Stimulated activated CD4-positive, alpha-beta T cell treated with anti-CD3 and anti-CD28 coated beads, Interleukin-1b, Interleukin-23, amount 100 ng/mL, for 1 hour (primary cell): ENCODE measurements at places on chromosomes 2 and 18.

- DNase-seq = no peak
Observed at GRCh38 chr18:5941890-5942289, 46.6 kb upstream of the TMEM200C start.

- no peak for DNase-seq
Observed at GRCh38 chr2:46119453-46119852, 177.8 kb upstream of the EPAS1 start.

DNA sequence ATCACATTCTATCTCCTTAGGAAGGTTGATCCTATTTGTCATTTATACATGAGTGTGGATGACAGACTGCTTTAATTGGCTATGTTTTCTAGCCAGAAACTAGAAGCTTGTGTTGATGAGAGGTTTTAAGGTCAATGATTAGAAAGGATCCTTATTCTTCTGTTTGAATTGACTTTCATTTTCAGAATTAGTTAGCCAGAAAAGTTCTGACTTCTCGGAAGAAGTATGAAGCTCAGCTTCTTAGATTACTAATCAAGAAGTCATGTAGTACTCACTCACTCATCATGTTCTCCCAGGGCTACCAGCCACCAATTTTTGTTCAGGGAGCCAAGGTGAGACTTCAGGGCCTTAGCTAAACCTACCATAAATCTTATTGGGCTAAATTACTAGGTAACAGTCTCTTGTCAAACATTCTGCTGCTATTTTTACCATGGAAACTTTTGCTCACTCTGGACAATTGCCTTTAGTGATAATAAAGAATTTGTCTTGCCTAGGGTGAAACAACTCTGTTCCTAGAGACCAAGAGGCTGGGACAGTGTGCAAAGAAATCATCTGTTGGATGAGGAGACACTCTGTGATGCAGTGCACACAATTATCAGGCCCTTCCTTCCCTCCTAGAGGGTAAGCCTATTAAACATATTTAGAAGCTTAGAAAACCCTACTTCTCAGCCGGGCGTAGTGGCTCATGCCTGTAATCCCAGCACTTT, 111.6 kb upstream of the DNMT3A start:
- no peak for DNase-seq

DNA sequence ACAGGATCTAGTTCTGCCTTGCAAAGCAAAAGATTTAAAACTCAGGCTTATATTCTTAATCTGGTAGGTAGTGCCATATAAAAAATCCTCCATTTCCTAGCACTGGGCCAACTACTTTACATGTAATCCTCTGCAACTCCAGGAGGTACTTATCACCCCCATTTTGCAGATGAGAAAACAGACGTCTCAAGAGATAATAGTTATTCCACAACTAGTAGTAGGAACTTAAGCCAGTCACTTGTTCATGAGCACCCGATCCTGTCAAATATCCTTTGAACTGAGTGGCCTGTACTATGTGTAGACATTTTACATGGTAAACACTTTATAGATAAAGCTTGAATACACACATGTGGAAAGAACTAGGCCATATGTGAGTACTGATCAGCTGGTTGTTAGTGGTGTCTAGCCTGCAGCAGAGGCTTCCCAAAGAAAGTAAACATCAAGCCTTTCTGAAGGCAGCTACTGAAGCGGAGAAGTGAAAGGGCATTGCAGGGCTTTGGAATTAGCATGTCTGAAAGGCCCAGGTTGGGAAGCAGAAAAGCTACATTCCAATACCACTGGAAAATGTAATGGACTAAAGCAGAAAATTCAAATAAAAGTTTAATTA, 48.0 kb downstream of the NAB1 start:
- DNase-seq = no peak

GRCh38 chr2:68050353-68050752, 12.5 kb downstream of the C1D start:
- DNase-seq = no peak

DNA sequence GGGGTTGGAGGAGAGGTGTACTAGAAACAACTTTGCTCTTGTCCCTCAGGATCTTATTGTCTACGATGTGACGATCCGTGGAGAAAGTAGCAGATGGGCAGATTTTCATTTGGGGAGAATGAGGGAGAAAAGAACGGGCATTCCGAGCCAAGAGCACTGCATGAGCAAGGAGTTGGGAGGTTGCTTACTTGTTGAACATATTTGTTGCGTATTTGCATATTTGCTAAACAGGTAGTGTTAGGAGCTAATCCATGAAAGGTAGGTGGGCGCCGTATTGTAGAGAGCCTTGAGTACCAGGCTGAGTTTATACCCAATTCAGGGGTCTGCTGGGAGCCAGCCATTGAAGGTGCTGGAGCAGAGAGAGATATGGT, 490 bp downstream of the BCS1L start:
- no peak for DNase-seq

DNA sequence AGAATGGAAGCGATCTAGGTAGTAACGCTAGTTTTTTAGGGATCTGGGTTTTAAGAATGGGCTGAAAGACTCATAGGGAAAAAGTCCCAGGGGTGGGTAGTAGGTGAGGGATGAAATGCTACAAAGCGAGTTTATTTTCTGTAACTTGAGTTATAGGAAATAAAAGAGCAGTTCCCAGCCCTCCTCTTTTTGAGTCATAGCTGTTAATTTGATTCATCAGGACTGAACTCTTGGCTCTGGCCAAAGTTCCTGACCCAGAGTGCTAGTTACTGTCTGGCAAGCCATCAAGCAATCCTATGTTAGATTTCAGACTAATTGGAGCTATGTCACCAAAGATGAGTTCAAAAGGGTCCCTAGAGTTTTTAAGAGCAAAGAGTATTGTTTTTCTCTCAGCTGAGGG, 17.4 kb upstream of the NOSTRIN start:
- DNase-seq = no peak

DNA sequence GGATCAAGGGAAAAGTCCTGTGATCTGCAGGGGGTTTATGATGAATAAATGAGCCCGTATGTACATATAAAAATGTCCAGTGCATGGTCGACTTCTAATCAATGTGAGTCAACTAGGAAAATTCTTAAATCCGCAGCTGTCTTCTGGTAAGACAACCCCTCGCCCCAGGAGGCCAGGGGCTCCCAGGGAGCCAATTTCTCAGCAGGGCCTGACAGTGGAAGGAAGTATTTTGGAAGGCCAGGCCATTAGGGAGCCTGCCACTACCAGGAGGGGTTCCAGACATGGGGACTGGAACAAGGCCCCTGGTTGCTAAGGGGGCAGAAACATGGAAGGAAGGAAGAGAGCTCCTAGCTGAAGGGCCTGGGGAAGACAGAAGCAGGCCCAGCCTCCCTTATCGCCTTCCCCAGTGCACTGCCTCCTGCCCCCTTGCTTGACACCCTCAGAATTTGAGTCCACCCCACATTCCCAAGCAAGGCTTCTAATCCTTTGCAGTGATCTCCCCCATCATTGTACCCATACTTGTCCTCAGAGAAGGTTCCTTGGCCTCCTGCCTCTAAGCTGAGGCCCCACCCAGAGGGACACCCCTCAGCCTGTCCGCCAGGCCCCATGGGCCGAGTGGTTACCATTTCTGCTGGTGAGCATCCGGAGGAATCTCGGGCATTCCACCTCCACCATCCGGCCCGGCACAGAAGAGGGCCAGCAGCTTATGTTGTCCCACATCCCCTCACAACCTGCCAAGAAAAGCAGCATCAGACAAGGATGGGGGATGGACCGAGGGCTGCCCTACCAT, 45.9 kb downstream of the SCTR start:
- no peak for DNase-seq

GRCh38 chr18:59897321-59897954, 2.4 kb upstream of the PMAIP1 start:
- no peak for DNase-seq

DNA sequence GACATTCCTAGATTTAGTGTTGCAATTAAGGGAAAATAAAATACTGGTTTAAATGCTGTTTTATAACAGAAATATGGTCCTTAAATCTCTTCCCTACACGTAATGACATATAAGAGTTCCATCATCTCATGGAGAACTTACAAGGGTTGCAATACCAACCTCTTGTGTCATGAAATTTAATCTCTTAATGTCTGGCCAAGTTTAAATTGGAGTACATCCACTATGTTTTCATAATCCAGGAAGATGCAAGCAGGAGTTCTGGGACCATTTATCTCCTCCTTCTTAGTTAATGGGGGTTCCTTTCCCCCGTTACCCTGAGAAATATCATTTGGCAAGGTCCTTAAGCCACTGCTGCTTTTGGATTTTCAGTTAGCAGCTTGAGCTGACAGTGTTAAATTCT, 126.0 kb upstream of the ACVR2A start:
- DNase-seq = no peak

- no peak for DNase-seq
Observed at GRCh38 chr2:134120406-134120732, 133.5 kb upstream of the MGAT5 start.

- DNase-seq = no peak
Observed at GRCh38 chr2:198452327-198452726, 647.9 kb downstream of the PLCL1 start.

DNA sequence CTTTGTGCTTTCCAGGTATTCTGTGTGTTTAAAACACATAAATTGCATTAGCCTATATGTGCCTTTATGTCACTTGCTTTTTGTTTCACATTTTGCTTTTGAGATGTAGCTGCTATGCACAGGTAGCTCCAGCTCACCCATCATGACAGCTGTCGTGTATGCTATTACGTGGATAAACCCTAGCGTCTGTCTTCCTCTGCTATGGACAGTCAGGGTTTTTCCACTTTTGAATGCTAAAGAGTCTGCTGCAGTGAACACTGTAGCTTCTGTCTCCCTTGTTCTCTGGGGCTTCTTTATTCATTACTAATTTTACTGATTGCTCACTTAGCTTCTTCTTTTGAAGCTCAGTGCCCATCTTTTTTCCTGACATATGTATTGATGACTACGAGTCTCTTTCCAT, 24.7 kb upstream of the MBP start:
- no peak for DNase-seq

GRCh38 chr2:218736531-218736930, 25.9 kb downstream of the TTLL4 start:
- DNase-seq = no peak

DNA sequence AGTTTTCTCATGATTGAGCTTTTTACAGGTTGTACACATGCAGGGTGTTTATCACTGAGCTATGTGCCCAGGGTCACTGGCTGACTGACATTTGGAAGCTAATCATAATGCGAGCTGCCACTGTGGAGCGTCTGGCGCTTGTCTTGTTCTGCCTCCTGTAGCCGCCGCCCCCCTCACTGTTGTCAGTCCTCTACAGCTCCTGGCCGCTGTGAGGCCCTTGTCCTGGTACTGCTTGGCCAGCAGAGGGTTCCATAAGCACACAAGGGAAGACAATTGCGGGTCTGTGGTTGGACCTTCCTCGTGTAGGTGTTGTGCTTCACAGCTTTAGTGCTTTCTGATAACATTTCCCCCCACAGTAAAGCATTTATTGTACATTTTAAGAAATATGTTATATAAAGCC, 105.6 kb upstream of the LDLRAD4 start:
- DNase-seq = no peak

DNA sequence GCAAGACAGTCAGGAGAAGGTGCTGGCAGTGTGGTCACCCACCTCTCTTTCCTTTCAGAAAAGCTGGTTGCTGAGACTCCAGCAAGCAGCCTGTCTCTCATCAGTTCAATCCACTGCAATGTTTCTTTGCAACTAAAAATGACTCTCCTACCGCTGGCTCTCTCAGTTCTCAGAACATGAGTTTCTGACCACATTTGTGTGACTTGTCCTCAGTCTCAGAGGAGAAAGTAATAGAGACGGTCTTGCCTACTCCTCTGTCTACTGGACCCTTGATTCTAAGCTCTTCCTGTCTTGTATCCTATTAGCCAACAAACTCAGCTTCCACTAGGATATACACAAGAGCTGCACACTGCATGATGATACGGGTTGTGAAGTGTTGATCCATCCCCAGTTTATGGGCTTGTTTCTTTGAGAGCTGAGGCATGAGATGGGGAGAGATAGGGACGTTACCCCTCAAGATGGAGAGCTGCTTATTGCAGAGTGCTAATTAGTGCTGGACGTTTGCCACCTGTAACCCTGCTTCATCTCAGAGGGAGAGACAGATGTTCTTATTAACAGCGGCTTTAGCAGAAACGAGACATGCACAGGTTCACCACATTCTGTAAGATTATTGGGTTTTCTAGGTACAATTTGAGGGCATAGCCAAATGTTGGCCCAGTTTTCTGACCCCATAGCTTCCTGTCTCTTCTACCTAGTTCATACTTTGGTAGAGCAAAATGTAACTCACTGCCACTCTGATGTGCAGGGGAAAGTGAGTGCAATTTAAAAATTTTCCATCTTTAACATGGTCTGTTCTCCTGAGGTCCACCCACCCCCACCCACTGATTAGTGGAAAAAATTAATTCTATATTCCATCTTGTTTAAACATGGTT, 32.4 kb upstream of the YWHAQ start:
- no peak for DNase-seq

- DNase-seq = no peak
Observed at GRCh38 chr2:239869272-239870155, 155.6 kb downstream of the NDUFA10 start.

DNA sequence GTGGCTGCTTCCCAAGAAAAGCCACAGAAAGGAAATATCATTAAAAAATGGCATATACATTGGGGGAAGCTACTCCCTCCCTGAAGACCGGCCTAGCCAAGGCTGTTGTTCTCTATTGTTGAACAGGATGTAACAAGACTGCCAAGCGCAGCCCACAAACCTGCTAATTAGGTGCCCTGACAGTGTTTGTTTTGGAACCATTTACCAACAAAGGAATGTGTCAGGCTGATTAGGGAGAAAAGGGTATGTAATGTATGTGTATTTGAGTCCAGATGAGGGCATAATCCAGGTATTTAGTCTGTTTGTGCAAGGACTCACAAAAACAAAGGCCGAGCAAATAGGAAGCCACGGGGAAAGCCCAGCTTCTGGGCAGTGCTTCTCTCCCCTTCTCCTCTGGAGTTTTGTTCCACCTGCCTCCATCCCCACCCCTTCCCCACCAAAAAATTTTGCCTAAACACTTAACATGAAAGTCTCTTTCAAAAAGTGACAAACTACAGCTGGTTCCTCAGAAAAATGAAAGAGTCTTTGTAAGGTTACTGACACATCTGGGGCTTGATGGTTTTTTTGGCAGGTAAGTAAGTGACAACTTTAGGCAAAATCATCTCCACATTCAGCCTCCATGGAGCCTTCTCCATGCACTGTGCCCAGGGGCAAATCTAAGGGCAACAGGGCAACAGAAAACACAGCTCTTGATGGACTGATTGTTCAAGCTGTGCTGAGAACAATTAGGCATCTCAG, 78.3 kb upstream of the FZD5 start:
- DNase-seq = no peak

DNA sequence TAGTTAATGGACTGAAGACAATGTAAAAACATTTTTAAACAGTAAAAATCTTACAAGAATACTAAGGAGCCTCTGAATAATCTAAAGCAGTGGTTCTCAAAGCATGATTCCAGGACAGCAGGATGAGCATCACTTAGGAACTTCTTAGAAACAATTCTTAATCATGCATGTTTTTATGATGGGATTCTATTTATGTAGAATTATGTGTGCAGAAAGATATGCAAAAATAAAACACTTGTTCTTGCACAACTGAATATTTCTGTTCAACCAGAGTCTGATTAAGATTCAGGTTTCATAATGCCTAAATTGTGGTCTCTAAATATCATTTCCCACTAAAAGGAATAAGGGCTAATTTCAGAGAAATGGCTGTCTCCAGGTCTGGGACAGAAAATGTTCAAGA, 69.2 kb upstream of the MTIF2 start:
- no peak for DNase-seq
